ENCODE measurements at places on chromosomes 12 and 14.
A peak's percentile ranks its signal among the peaks of the same experiment; 100 is the strongest.

GRCh38 chr12:45712319-45712718 is 17.2 kb upstream of the ARID2 start:
- DNase-seq, result no peak

DNA sequence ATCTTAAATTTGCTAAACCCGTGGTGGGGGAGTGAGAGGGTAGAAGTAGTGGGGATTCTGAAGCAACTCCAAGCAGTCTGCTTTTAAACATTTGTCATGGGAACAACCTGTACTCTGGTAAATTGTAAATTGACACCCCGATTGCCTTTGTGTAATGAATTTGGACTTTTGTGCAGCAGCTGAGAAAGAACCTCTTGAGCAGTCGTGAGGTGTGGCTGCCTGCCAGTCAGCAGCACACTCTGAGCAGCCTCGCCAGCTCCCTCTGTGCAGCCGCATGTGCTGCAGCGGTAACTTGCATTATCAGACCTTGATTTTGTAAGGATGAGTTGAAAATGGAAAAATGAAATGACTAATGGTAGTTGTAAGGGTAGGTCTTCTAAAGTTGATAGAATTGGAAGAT is 74.3 kb downstream of the SUSD6 start:
- no peak for DNase-seq

DNA sequence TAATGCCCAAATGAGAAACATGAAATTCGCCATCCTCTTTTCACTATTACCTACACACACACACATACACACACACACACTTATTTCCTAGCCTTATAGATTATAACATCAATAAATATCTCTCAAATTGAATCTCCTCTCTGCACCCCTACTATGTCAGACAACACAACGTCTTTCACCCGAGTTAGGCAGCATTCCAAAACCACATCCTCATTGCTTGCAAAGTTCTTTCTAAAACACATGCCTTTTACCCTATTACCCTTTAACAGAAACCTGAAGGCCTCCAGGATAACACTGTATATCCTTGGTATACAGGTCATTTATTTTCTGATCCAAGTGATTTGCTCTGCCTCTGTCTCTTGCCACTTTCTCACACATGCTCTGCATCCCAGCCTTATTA is 56.3 kb downstream of the KCNH5 start:
- no peak for DNase-seq

DNA sequence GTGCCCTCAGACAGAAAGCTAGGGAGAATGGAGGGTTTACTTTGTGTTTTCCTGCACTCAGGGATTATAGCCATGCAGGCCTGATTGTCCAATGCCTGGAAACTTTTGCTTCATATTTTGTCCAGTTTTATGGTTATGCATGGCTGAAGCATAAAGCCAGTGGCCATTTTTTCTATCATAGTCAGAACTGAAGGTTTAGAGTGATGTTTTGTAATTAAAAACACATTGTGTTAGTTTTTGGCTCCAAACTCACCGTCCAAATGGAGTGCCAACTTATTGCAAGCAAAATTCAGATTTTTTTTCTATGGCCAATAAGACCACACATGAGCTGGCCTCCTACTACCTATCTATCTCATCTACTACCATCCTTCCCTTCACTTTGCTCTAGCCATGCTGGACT is 40.2 kb upstream of the ATP2B1 start:
- DNase-seq, result no peak

GRCh38 chr12:50059440-50060119 is 2.2 kb downstream of the ASIC1 start:
- DNase-seq, result no peak

DNA sequence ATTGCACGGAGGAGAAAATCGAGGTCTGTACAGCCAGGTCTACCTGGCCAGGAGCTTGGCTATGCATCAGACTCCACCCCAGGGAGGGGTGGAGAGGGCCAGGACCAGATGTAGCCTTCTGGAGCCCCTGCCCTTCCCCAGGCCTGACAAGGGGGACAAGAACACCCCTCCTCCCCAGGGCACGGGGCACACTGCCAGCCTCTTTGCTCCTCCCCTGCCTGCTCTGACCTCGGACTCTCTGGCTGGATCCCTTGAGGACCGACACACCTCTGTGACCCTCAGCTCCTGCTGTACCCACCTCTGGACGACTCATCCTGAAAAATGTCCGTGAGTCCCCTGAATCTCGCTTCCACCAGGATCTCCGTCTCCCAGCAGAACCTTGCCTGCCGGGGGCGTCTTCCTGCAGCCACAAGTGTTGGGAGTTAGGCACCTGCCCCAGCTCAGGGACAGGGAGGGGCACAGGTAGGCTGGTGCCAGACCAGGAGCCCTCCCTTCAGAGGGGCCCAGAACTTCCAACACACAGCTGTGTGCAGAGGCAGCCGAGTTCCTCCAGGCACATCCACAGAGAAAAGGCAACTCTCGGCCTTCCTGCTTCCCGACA is 21.8 kb downstream of the AHNAK2 start:
- DNase-seq, result no peak

DNA sequence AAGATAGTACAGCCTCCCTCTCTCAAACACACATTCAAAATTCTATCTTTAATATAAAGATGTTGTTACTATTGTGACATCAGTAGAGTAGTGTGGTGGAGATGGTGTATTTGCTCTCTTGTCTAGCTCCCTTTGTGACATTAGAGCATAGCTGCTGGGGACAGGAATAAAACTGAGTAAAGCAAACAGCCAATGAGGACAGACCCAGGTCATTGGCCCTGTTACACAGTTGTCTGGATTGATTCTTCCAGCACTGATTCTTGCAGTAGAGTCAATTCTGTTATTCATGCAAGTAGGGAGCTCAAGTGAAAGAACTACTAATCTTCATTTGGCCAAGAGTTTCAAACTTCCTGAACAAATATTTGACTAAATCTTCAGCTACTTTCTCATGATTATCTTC is 72.4 kb downstream of the SCN8A start:
- no peak for DNase-seq

- peak; percentile 5 for DNase-seq
Measured at GRCh38 chr14:84483072-84483420, 1046.9 kb upstream of the FLRT2 start.

DNA sequence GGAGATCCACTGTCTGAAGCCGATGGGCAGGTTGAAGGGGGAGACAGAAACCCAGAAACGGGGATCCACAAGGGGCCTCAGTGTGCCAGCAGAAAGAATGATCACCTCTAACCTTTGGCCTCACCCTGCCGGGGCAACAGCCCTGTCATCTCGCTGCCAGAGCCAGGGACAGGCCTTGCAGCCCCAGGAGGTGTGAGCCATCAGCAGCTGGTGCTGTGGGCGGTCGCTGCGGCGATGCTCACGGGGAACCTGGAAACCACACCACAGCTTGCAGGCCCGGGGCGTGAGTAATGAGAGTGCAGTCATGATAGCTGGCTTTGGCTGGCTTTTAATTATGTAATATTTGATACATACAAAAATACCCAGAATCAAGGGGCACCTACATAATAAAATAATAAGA is 4.7 kb upstream of the TTC7B start:
- DNase-seq, result no peak

DNA sequence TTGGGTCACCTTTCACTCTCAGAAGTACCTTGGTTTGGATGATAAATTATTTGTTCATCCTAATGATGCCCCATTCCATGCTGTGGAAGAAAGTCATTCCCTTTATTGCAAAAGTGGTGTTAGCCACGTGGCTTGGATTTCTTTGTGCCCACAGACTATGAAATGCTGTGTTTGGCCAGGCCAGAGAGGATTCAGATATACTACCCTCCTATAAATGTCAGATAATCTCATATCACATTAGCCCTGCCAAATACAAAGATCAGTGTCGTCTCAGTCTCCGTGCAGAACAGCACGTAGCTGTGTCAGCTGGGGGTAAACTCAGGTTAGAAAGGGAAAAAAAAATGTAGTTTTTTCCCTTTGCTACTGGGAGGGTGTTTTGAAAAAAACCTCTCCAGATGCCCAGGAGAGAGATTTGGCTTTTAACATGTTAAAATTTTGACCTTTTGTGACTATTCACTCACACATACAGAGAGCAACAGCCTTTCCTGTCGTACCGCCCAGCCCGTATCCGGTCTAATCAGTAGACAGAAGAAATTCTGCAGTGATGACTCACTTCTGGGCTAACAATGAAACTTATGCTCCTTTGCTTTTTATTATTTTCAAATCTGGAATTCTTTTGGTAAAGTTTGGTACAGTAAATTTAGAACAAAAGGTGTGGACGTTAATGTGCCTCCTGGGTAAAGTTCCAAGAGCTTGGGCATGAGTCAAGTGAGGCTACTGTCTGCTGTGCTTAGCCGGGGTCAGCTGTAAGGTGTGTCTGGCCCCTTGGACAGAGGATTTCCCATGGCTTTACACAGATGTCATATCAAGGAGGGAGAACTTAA is 8.5 kb upstream of the PTPRB start:
- DNase-seq, result no peak

Measured in neural progenitor cell (in vitro differentiated cells).